ENCODE measurements at places on chromosomes 1 and 21.

DNA sequence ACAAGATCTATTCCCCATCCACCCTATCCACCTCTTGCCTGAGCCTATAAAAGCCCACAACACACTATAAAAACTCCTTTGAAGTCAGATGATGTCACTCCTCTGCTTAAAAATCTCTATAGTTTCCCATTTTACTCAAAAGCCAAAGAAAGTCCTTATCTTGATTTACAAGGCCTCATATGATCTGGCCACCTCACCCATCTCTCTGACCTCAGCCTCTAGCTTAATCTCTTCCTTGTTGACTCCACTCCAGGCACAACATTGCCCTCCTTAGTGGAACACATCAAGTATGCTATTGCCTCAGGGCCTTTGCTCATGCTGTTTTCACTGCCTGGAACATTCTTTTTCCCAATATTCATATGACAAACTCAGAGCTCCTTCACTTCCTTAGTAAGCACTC is 33.3 kb downstream of the ZNF281 start:
- DNase-seq = no peak

GRCh38 chr1:55400508-55400907 is 185.3 kb upstream of the USP24 start:
- DNase-seq = no peak

- DNase-seq = no peak
These were observed 406.6 kb upstream of the CAMK1G start for GRCh38 chr1:209176866-209177430.

GRCh38 chr1:201138311-201138840 is 11.4 kb upstream of the ASCL5 start:
- DNase-seq = no peak

- DNase-seq = no peak
These were observed 31.0 kb upstream of the IL19 start for GRCh38 chr1:206739411-206740076.

GRCh38 chr1:8006037-8006963 is 19.8 kb downstream of the ERRFI1 start:
- DNase-seq = peak; percentile 44
